Suprapubic skin (tissue), 4 donors: ENCODE measurements at places on chromosomes 4 and X. TPM values are rescaled to one million over a fixed set of nuclear protein-coding genes. Genes with fewer than 3 reads are reported as not detected.

DNA sequence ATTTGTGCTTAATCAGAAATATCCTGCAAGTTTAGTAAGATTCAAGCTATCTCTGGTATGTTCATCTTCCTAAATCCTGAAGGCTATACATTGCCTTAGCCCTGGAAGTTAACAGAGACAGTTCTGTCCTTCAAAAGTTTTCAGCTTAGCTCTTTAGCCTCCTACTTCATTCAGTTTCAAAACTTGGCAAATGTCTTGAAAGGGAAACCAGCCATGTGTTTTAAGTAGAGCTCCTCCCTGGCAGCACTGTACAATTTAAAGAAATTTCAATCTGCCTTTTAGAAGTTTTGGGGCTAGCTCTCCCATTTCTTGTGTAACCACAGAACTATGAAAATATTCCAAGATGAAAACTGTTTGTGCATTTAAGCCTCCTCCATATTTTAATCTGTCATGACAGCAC, 47.0 kb downstream of the FANCB start:
- no peak overlapping the region for H3K4me3 ChIP-seq
- no peaks in the 10 kb centered on the region for H3K36me3 ChIP-seq
- no peaks in the 10 kb centered on the region for H3K27me3 ChIP-seq
- no peaks in the 10 kb centered on the region for H3K4me1 ChIP-seq
- H3K27ac ChIP-seq = no peak overlapping the region

DNA sequence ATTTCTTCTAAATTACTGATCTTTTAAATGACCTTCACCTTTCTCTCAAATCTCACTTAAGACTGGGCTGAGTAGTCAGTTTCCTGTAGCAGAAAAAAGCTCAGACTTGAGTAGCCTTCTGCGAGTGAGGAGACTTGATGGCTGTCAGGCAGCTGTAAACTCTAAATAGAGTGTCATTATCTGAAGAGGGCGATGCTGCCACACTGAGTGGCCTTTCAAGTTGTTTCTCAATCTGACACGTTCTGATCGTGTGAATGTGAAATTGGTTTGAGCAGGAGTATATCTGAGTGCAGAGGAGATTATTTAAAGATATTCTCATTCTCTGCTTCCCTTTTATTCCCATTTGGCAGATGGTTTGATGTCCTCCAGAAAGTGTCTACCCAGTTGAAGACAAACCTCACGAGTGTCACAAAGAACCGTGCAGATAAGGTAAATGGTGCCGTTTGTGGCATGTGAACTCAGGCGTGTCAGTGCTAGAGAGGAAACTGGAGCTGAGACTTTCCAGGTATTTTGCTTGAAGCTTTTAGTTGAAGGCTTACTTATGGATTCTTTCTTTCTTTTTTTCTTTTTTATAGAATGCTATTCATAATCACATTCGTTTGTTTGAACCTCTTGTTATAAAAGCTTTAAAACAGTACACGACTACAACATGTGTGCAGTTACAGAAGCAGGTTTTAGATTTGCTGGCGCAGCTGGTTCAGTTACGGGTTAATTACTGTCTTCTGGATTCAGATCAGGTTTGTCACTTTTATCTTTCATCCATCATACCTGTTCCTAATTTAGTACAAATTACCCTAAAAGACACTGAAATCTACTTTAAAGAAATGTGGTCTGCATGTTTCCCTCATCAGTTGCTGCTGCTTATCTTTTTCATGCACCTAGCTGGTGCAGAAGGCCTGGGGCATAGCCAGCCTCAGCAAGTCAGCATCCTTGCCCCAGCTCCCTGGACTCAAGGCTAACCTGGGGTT, 74.3 kb upstream of the MSANTD1 start:
- H3K27me3 ChIP-seq = no peaks in the 10 kb centered on the region
- DNase-seq = no peak
- peaks cover 77% of the 10 kb centered on the region for H3K36me3 ChIP-seq
- no peak overlapping the region for H3K4me3 ChIP-seq
- H3K27ac ChIP-seq = no peak overlapping the region

DNA sequence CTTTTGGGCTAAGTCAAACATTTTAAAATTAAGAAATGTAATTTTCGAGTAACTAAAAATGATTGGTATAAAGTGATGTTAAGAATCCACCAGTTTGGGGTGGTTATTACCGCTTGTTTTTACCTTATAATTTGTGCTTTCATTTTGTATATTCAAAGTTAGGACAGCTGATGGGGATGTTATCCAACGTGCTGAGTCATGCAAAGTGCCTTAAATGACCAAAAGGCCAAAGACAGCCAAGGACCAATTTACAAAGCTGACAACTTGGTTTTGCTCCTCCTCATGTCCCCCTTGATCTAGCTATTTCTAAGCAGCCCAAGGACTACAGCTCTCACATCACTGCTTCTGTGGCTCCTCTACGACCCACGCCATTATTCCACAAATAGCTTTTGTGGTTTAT, 181.4 kb upstream of the PCDH7 start:
- no peak for DNase-seq
- H3K36me3 ChIP-seq = no peaks in the 10 kb centered on the region
- H3K4me3 ChIP-seq = no peak overlapping the region
- no peak overlapping the region for H3K27ac ChIP-seq
- no peaks in the 10 kb centered on the region for H3K4me1 ChIP-seq
- H3K27me3 ChIP-seq = no peaks in the 10 kb centered on the region

- no peak for DNase-seq
- H3K27ac ChIP-seq = no peak overlapping the region
Measured at GRCh38 chr4:87567191-87567590, 38.0 kb upstream of the SPARCL1 start.

DNA sequence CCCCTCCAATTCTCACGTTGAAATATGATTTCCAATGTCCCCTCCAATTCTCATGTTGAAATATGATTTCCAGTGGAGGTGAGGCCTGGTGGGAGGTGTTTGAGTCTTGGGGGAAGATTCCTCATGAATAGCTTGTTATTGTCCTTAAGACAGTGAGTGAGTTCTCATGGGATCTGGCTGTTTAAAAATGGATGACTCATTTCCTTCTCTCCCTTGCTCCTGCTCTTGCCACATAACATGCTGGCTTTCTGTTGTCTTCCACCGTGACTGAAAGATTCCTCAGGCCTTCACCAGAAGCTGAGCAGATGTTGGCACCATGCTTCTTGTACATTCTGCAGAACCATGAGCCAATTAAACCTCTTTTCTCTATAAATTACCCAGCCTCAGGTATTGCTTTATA, 346.8 kb upstream of the TECRL start:
- no peak overlapping the region for H3K4me3 ChIP-seq
- H3K27ac ChIP-seq = no peak overlapping the region
- H3K27me3 ChIP-seq = no peaks in the 10 kb centered on the region
- no peaks in the 10 kb centered on the region for H3K4me1 ChIP-seq
- no peaks in the 10 kb centered on the region for H3K36me3 ChIP-seq

DNA sequence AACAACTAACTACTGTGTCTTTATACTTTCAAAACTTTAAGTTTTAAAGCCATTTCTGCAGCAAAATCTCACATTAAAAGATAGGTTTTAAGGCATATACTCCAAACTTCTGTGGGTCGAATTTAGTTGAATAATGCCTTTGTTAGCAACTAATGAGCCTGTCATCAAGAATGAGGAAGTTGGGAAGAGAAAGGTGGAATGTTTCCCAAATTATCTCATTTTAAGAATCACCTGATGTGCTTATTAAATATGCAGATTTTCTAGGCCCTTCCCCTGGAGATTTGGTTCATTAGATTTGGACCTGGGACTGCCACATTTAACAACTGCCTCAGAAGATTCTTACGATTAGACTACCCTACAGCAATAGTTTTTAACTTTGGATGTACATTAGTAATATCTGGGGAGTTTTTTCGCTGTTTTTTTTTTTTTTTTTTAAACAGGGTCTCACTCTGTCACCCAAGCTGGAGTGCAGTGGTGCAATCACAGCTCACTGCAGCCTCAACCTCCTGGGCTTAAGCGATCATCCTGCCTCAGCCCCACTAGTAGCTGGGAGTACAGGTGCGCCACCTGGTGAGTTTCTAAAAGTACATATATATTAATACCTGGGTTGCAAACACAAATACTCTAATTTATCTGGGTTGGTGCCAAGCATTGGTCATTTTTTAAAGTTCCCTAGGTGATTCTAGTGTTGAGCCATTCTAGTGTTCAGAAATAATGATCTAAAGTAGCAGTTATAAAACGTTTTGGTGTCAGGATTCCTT, 16.1 kb upstream of the TASL start:
- H3K4me3 ChIP-seq = no peak overlapping the region
- no peaks in the 10 kb centered on the region for H3K36me3 ChIP-seq
- no peaks in the 10 kb centered on the region for H3K4me1 ChIP-seq
- H3K27ac ChIP-seq = no peak overlapping the region
- no peaks in the 10 kb centered on the region for H3K27me3 ChIP-seq

GRCh38 chrX:153670748-153671588, 2.6 kb downstream of the PNCK start:
- H3K27me3 ChIP-seq = peaks cover 29% of the 10 kb centered on the region
- no peak overlapping the region for H3K4me3 ChIP-seq
- no peaks in the 10 kb centered on the region for H3K36me3 ChIP-seq
- H3K27ac ChIP-seq = no peak overlapping the region

GRCh38 chr4:176262243-176262642, 6.8 kb downstream of the ASB5 start:
- H3K27ac ChIP-seq = no peak overlapping the region
- H3K36me3 ChIP-seq = no peaks in the 10 kb centered on the region
- no peaks in the 10 kb centered on the region for H3K27me3 ChIP-seq
- DNase-seq = no peak

DNA sequence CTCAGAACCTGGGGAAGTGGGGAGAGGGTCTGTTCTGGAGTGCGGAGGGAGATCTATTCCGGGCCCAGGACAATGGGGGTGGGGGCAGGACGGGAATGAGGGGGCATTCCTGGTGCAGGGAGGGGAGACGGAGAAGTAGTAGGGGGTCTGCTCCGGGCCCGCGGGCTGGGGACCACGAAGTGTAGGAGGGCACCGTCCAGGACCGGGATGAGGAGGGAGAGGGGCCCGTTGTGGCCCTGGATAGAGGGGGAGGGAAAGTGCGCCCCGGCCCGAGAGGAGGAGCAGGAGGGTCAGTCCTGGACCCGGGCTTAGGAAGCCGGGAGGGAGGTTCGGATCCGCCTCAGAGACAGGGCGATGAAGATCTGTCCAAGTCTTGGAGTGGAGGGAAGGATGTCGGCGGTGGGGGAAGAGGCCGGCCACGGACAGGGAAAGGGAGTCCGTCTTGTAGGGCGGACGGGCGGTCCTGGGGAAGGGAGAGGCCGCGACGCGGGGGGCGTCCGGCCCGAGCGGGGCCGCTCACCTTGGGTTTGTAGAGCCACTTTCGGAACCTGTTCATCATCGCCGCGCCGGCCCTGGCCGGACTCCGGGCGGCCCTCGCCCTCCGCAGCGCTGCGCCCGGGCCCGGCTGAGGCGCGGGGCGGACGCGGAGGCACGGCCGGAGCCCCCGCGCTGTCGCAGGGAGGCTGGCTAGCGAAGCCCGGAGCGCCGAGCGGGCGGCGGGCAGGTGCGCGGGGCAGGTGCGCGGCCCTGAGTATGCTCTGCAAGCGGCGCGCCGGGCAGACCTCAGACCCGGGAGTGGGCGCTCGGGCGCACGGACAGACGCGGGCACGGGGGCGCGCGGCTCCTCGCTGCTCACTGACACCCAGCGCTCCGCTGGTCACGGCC, at the start of gene ZFYVE28:
ZFYVE28 (minus strand) TSS at position 881 of the 885 bp plus-strand sequence; CDS start at position 559, 322 bp downstream.
- H3K4me1 ChIP-seq = peaks cover 44% of the 10 kb centered on the region
- H3K27me3 ChIP-seq = peaks cover 26% of the 10 kb centered on the region
- H3K4me3 ChIP-seq = peak within 1 kb of the TSS; percentile 71
- no peaks in the 10 kb centered on the region for H3K36me3 ChIP-seq
- H3K27ac ChIP-seq = peak within 1 kb of the TSS; percentile 43
- DNase-seq = no peak

DNA sequence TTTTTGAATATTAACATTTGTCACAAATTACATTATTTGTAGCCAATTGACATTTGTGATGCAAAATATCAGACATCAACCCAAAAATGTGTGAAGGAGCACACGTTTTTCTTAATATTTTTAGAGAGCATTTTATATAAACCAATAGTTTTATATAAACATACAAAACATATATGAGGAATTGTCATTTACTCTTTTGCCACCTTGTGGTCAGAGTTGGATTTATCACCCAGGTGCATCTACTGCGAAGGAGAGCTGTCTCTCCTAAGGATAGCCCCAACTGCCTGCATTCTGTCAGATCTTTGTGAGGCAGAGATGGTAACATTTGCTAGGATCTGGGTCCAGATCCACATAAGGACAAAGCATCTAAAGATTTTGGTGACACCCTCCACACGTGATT, 2.5 kb upstream of the USP27X start:
- no peaks in the 10 kb centered on the region for H3K27me3 ChIP-seq
- no peak overlapping the region for H3K4me3 ChIP-seq
- peaks cover 19% of the 10 kb centered on the region for H3K4me1 ChIP-seq
- no peaks in the 10 kb centered on the region for H3K36me3 ChIP-seq
- H3K27ac ChIP-seq = no peak overlapping the region

GRCh38 chr4:4838051-4838935, 21.2 kb upstream of the MSX1 start:
- H3K27ac ChIP-seq = no peak overlapping the region
- DNase-seq = peak; percentile 50
- no peaks in the 10 kb centered on the region for H3K36me3 ChIP-seq
- no peaks in the 10 kb centered on the region for H3K4me1 ChIP-seq
- H3K27me3 ChIP-seq = peaks cover 10% of the 10 kb centered on the region

GRCh38 chr4:188414441-188414840, 275.2 kb downstream of the TRIML1 start:
- no peaks in the 10 kb centered on the region for H3K36me3 ChIP-seq
- no peak for DNase-seq
- H3K4me3 ChIP-seq = no peak overlapping the region
- no peaks in the 10 kb centered on the region for H3K27me3 ChIP-seq
- no peaks in the 10 kb centered on the region for H3K4me1 ChIP-seq
- no peak overlapping the region for H3K27ac ChIP-seq

DNA sequence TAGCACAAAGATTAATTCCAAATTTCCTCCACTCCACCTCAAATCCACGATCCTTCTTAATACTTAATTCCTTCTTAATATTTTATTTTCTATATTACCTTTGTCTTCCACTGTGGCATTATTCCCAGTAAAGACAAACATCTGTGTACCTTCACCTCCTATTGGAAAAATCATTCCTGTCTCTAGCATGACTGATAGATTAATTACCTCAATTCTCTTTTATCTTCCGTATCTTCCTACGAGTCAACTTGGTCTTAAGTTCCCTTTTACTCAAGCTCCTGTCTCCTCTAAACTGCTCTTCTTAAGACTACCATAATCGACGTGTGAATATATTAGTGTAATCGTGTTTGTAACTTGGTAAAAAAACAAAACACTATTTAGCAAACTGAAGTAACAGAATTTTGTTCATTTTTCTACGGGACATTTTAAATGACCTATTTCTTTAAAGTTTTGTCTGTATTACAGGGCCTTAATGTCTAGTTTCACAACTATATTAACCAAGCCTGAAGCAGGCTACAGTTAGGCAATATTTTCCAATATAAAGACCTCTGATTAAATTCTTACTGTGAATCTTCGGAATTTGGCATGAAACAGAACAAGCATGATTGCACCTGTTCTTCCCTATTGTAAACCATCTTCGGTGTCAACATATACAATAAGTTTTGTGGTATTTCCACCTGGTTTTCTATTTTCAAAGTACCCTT, 1.1 kb upstream of the USP38 start:
- H3K36me3 ChIP-seq = no peaks in the 10 kb centered on the region
- no peak for DNase-seq
- H3K27ac ChIP-seq = peak overlapping the region; percentile 95
- peaks cover 50% of the 10 kb centered on the region for H3K4me1 ChIP-seq
- H3K4me3 ChIP-seq = peak overlapping the region; percentile 69
- no peaks in the 10 kb centered on the region for H3K27me3 ChIP-seq

The PABPC1L2B gene
- not detected for total RNA-seq

The DRD5 gene
- not detected for total RNA-seq

The SOWAHB gene
- 3.4 TPM for total RNA-seq

The NPNT gene
- 3.6 TPM for total RNA-seq

The CYBB gene
- total RNA-seq = 2.7 TPM
